ENCODE measurements at places on chromosomes 4 and X.

DNA sequence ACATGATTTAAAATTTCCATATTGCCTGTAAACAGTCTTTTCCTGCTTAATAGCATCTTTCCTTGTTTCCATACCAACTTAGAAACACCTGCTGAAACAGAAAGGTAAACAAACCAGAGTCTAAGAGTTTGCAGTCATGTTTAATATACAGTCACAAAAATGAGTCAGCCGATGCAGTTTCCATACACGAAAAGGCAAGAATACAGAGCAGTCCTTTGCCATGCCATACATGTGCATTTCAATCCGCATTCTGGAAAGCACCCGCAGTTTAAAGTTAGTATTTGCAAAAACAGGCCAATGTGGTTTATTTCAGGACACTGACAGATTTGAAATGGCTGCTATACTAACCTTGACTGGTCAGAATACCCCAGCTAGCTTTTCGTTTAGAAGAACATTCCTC is 32.1 kb downstream of the ASB5 start:
- DNase-seq: no peak

- no peak for DNase-seq
These were observed at the start of gene TLR8 for GRCh38 chrX:12906046-12906761. TLR8 (plus strand) TSS chrX:12906620; CDS start chrX:12906707, 87 bp downstream.

DNA sequence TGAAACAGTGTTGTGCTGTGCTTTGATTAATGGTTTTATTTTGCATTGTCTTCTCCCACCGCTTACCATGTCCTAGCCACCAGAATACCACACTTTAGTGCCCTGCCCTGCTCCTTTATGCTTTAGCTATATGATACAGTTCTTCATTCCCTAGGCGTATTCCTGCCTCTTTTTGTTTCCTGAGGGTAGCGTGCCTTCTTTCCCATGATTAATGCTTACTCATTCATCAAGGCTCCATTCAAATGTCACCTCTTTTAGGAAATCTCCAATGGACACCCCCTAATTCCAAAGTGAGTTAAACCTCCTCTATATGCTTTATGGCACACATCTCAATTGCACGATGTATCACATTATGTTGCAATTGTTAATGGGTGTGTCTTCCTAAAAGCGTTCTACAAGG is 46.3 kb downstream of the SPANXD start:
- no peak for DNase-seq

- DNase-seq: no peak
These were observed 68.5 kb downstream of the SPINK2 start for GRCh38 chr4:56752985-56753384.

- DNase-seq: no peak
These were observed 4.8 kb upstream of the TIMP1 start for GRCh38 chrX:47577424-47577823.

- no peak for DNase-seq
These were observed 4.4 kb downstream of the LRCH2 start for GRCh38 chrX:115229337-115230003.

- DNase-seq: no peak
These were observed 73.7 kb upstream of the NFKB1 start for GRCh38 chr4:102427371-102427998.

- DNase-seq: no peak
These were observed 78.1 kb upstream of the FSTL5 start for GRCh38 chr4:162241857-162242256.

DNA sequence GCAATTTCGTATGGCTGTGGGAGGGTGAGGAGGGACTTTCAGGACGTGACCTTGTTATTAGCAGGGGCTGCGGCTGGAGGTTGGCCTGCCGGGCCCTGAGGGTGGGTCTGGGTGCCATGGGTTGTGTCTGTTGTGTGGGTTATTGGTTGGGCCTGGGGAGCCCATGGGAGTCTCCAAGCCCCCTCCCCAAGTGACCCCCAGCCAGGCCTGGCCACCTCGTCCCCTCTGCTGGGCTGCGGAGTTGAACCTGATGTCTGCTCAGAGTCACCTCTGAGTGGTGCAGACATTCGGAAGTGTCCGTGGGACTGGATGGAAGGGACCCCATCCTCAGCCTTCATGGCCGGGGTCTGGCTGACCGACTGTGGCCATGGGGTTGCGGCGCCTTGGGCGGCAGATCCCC is 67.7 kb downstream of the TRMT44 start:
- no peak for DNase-seq

DNA sequence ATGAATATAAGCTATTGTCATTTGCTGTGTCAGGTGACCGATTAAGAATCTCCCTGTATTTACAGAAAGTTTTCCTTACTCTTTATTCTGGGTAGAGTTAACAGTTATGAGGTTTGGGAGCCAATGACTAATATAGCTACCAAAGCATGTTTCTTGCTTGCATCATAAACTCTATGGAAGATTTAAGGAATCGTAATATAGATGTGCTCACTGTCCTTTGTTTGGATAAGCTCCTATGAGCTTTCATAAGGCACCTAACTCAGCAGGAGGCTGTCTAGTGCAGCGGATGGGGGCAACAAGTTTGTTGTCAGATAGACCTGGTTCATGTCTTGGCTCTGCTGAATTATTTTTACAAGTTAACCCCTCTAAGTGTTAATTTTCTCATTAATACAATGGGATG is 75.0 kb upstream of the PAQR3 start:
- no peak for DNase-seq

- peak; percentile 48 for DNase-seq
These were observed 138.4 kb downstream of the COL25A1 start for GRCh38 chr4:109164011-109164410.

DNA sequence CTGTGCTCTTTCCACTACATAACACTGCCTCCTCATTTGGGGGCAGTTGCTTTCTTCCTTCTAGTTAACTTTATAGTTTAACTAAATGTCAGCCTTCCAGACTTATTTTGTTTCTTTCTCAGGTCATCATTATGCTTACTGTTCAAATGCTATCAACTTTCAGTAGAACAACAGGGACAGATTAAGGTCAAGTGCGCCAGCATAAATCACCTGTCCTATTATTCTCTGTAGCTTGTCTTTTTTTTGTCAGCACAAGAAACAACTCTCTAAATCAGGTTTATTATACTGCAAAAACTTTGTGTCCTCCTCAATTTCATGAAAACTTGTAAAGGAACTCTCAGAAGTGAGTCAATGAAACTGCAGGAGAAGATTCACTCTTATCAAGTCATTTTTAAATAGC is 19.6 kb downstream of the SPANXA2 start:
- no peak for DNase-seq

DNA sequence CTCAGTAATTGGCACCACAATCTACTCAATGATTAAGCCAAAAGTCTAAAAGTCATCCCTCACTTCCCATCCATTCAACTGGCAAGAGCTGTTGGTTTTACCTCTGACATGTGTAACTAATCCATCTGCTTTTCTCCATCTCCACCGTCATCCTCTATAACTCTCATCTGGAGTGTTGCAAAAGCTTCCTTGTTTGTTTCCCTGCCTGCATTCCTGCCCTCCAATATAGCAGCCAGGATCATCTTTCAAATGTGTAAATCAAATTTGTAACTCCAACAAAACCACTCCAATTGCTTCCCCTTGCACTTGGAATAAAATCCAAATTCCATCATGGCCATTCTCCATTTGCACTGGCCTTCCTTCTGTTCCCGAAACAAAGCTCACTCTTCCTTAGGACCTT is 4.3 kb upstream of the PLAC8 start:
- no peak for DNase-seq

Data from eye (tissue), 1 donor.